Thyroid gland (tissue), 4 donors: ENCODE measurements at places on chromosomes 11 and 22. TPM values are rescaled to one million over a fixed set of nuclear protein-coding genes. Genes with fewer than 3 reads are reported as not detected.

DNA sequence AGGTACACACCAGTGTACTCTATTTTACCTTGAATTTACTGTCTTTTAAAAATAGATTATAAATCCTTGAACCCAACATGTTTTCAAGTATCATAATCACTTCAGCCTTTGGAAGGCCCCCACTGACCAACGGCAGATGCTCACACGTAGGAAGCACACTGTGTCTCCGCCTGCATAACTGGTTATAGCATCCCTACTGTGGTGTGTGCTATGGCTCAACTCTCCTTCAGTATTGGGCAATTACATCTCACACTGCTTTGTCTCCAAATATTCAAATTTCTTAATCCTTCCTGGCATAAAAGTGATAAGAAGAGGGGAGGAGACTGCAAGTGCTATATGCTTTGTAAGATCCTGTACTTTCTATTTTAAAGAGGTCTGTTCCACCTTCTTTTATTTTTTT, 165.7 kb downstream of the CADM1 start:
- DNase-seq: no peak

DNA sequence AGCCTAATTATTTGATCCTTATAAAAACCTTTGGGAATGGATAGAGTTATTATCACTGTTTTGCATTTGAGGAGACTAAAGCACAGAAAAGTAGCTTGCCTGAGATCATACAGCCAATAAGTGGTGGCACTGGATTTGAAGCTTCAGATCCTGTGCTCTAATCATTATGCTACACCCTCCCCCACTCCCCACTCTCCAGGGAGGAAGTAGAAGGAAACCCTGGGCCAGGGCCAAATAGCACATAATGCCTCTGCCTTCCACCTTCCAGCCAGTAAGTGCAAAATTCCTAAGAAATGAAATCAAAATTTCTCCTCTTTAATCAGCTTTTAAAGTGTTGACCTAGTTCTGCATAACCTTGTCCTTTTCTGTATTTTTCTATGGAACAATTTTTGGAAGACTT, 61.6 kb downstream of the SIK2 start:
- peak; percentile 66 for DNase-seq

GRCh38 chr22:38148245-38148644, 33.4 kb downstream of the PLA2G6 start:
- no peak for DNase-seq

GRCh38 chr11:104772806-104773241, 125.4 kb downstream of the CASP12 start:
- DNase-seq: no peak

DNA sequence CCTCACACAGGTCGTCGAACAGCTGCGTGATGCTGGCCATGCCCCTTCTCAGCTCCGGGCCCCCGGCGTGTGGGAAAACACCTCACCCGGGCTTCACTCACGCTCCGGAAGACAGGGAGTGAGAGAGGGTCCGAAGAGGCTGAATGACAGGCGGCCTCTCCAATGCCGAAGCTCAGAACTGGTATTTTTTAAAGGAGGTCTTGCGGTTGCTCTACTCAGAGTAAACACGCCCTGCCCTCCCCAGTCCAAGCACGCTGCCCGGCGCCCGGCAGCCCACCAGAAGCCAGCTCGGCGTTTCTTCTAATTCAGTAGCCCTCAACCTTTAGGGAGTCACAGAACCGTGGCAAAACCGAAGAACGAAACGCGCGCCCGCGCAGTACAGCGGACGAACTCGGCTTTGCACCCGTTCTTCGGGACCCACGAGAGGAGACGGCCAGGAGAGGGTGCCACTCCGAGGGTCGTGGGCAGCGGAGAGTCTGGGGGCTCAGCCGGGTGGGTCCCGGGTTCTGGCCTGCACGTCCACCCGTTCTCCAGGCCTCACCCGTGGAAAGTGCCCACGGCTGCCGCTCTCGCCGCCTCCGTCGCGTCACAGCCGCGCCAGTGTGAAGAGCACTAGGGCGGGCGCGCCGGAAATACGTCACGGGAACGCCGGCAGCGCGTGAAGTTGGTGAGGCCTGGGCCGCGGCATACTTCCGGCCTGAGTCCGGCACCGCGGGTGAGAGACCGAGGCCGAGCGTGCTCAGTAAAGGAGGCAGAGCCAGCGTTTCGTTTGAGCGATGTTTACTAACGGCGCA, at the start of gene TUBGCP6:
TUBGCP6 (minus strand) TSS at position 604 of the 794 bp plus-strand sequence; CDS start at position 40, 564 bp downstream.
- DNase-seq: peak; percentile 96

- no peak for DNase-seq
Observed at GRCh38 chr11:78830277-78830819, 255.7 kb upstream of the NARS2 start.

- no peak for DNase-seq
Observed at GRCh38 chr22:25159028-25159427, 40.6 kb upstream of the CRYBB3 start.

- DNase-seq: no peak
Observed at GRCh38 chr11:122317305-122317704, 201.3 kb upstream of the BLID start.

DNA sequence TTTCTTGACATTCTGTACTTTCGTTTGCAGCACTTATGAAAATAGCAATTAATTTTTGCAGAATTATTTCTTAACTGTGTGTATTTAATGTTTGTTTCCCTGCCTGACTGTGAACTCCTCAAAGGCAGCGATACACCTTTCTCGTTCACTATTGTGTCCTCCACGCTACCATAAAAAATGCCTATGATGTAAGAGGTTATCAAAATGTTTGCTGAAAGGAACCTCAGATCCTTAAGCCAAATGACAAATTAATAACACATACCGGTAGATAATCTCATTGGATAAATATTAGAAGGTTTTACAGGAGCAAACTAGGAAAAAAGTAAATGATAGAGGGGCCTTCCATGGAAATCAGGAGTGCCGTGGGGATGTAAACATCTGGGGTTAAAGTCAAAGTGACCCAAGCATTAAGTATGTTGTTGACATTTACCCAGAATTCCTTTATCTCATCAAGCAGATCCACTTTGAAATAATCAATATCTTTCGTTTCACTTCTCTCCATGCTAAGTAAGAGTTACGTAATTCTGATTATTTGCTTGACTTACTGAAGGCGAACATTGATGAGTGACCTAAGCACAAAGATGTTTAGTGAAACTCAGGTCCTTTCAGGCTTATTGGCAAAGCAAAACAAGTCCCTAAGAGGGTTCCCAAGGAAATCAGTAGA, 2.6 kb upstream of the OOSP3 start:
- no peak for DNase-seq

DNA sequence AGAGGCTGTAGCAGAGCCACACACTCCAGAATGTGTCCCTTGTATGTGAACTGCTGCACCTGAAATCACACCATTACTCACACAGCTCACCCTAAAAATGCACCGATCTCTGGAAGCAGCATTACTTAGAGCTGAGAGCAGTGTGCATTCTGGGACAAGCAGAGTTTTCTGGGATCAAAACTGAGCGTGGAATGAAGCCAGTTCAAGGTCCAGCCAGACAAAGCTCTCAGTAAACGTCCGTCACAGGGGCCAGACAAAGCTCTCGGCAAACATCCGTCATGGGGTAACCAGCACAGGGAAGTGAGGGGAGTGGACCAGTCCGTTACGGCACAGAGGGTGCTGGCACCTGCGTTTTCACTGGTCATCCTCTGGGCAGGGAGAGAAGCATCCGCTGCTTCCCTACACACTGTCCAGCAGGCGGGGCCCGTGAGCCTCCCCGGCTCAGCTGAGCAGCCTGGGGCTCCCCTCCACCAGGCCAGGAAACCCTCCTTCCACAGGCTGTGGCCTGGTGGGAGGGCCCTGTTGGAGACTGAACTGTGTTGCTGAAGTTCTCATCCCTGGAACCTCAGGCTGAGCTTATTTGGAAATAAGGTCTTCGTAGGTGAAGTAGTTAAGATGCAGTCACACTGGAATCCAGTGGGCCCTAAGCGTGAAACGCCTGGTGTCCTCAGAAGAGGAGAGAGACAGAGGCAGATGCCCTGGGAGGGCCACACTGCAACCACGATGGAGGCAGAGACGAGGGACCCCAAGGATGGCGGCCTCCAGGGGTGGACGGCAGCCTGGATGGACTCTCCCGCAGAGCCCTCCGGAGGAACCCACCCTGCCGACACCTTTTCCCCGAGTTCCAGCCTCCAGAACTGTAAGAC, 883.9 kb downstream of the BRD1 start:
- DNase-seq: no peak

- no peak for DNase-seq
Observed at GRCh38 chr11:60944490-60945294, 7.3 kb downstream of the SLC15A3 start.

DNA sequence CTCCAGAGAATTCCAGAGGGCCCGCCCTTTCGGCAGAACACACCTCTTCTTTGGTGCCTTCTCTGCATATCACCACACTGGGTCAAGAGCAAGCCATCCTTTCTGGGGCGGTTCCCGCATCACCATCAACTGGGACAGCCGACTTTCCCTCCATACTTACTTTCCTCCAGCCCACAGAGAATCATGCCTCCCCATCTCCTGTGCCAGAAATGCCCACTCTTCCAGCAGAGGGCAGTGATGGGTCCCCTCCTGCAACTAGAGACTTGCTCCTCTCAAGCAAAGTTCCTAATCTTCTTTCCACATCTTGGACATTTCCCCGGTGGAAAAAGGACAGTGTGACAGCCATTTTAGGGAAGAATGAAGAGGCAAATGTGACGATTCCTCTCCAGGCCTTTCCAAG, 157.7 kb downstream of the C11orf91 start:
- peak; percentile 73 for DNase-seq

- no peak for DNase-seq
Observed at GRCh38 chr11:128026596-128026995, 560.8 kb downstream of the ETS1 start.

- DNase-seq: peak; percentile 77
Observed at GRCh38 chr11:121478226-121478894, 25.6 kb upstream of the SORL1-AS1 start.

DNA sequence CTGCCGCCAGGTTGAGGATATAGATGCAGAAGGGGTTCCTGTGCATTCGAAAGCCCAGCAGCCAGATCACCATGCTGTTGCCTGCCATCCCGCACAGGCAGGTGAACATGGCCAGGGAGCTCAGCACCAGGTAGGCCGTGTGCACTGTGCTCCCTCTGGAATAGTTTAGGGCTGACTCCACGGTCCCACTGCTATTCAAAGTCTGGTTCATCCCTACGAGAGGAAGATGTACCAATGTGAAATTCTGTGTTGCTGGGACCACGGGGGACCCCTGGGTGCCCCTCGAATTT, at the start of gene MRGPRD:
MRGPRD (minus strand) TSS at position 211 of the 290 bp plus-strand sequence; CDS start at position 211, 0 bp downstream.
- DNase-seq: no peak

- DNase-seq: no peak
Observed at GRCh38 chr11:3069425-3069824, 12.2 kb upstream of the CARS1 start.

- DNase-seq: no peak
Observed at GRCh38 chr22:49276567-49276966, 551.1 kb downstream of the BRD1 start.

DNA sequence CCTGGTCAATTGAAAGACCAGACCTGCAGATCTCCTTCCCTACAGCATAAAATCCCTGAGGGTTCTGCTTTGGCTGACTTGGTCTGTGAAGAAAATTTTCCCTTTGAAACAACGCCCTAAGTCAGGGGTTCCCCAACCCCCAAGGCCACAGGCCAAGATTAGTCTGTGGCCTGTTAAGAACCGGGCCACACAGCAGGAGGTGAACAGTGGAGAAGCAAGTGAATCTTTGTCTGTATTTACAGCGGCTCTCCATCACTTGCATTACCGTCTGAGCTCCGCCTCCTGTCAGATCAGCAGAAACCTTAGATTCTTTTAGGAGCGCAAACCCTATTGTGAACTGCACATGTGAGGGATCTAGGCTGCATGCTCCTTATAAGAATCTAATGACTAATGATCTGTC, 38.2 kb downstream of the CCDC83 start:
- DNase-seq: no peak

- DNase-seq: peak; percentile 97
Observed at GRCh38 chr11:44604171-44604581, 38.7 kb downstream of the CD82 start.

GRCh38 chr22:30287648-30288418, 1.5 kb downstream of the CASTOR1 start:
- DNase-seq: peak; percentile 93

- DNase-seq: no peak
Observed at GRCh38 chr22:33524511-33525260, 395.6 kb downstream of the LARGE1 start.

- DNase-seq: no peak
Observed at GRCh38 chr11:126054882-126055281, 7.8 kb downstream of the CDON start.

DNA sequence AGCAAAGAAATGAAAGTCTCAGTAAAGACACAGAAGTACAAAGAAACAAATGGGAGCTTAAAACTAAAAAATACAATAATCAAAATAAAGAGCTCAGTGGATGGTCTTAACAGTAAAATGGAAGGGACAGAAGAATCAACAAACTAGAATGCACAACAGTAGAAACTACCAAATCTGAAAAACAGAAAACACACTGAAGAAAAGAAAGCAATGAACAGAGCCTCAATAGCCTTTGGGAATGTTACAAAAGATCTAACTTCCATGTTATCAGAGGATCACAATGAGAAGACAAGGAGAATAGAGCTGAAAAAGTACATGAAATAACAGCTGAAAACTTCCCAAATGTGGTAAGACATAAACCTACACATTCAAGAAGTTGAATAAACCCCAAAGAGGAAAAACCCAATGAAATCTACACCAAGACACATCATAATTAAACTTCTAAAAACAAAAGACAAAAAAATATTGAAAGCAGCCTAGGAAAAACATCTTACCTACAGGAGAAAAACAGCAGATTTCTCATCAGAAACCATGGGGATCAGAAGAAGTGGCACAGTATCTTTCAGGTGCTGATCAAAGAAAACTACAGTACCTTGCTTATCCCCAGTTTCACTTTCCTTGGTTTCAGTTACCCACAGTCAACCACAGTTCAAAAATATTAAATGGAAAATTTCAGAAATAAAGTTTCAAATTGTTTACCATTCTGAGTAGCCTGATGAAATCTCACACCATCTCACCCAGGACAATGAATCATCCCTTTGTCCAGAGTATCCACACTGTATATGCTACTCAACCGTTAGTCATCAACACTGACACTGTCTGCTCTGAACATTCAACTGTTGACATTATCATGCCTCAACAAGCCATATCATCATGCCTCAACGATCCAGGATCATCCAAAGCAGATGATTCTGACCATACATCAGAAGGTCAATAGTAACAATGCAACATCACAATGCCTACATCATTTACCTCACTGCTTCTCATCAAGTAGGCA, 22.2 kb downstream of the RRAS2 start:
- DNase-seq: no peak

DNA sequence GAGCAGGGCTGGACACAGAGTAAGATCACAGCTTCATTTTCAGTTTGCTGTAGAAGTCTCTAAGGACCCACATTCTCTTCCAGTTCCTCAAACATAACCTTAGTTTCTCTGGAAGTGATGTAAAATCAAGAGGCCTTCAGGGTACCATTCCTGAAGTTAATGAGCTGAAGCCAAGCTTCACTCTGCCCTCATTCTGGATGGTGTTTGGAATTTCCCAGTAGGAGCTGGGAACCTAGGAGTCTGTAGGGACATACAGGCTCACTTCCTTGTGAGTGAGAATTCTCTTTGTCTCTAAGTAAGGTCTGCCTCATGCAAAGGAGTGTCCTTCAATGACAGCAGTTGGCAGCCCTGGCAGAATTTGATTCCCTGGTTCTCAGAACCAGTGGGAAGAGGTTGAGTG, 142.4 kb upstream of the NARS2 start:
- DNase-seq: no peak

The SERGEF gene
- total RNA-seq: 69.0 TPM

The GRAP2 gene
- 7.2 TPM for total RNA-seq

The SLC22A9 gene
- not detected for total RNA-seq

The MS4A6E gene
- not detected for total RNA-seq

The TMEM132A gene
- total RNA-seq: 3.3 TPM

The CERK gene
- 83.2 TPM for total RNA-seq

The SLC17A6 gene
- total RNA-seq: not detected
